Large intestine (tissue), 12 donors: ENCODE measurements at places on chromosomes 2 and 18.

GRCh38 chr18:51639541-51639940 lies 442.1 kb upstream of the MEX3C start:
- no peaks in the 10 kb centered on the region for H3K36me3 ChIP-seq
- H3K27me3 ChIP-seq: no peaks in the 10 kb centered on the region
- DNase-seq: no peak
- no peaks in the 10 kb centered on the region for H3K4me1 ChIP-seq

DNA sequence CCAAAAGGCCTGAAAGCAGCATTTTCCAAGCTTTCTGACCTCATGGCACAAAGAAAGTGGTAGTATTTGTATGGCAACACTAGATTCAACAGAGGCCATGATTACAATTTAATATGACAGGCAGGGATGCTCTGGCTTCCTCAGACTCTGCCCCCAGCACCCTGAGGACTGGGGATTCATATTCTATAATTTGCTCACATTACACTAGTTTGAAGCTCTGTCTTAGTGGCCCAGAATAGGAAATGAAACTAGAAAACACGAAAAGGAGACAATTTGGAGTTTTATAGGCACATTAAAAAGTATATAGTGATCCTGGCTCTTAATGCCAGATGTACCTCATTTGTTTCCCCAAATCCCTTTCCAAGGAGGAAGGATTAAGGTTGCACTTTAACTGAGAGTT lies 173.0 kb upstream of the STK17B start:
- H3K4me1 ChIP-seq: no peaks in the 10 kb centered on the region
- no peaks in the 10 kb centered on the region for H3K27me3 ChIP-seq
- no peaks in the 10 kb centered on the region for H3K36me3 ChIP-seq
- H3K27ac ChIP-seq: no peak overlapping the region
- DNase-seq: no peak

GRCh38 chr2:164803776-164804466 lies 37.7 kb downstream of the COBLL1 start:
- no peaks in the 10 kb centered on the region for H3K4me1 ChIP-seq
- H3K4me3 ChIP-seq: no peak overlapping the region

DNA sequence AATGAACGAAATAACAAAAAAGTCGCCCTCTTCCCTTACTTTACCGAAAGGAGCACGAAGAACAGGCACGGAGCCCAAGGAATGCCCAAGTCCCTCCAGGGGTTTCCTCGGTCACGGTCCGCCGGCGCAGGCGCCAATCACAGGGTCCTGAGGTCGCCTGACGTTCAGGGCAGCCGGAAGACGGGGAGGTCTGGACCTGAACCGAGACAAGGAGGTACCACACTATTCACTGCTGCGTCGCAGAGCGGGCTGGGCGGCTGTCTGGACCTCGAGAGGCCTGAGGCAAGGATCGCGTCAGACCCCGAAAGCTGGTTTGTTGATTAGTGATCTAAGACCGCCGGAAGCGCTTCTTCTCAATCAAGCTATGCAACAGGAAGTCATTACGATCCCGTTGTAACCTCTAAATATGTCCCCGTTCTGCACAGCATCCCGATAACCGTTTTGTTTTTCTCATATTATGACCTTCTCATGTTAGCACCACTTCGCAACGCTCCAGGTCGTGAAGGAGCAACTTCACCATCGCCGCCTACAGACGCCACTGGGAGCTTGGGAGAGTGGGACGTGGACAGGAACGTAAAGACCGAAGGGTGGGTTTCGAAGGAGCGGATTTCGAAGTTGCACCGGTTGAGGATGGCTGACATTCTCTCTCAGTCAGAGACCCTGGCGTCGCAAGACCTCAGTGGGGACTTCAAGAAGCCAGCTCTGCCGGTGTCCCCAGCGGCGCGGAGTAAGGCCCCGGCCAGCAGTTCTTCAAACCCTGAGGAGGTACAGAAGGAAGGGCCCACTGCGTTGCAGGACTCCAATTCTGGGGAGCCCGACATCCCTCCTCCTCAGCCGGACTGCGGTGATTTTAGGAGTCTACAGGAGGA lies at the start of the genes SLC4A1AP and SUPT7L:
TSS of gene SLC4A1AP (plus strand) at position 605 of the 869 bp plus-strand sequence. CDS start at position 631, 26 bp downstream.
TSS of gene SUPT7L (minus strand) at position 330 of the 869 bp plus-strand sequence. CDS start 1,422 bp downstream, outside the sequence.
- H3K4me1 ChIP-seq: peaks cover 7% of the 10 kb centered on the region
- peak; percentile 92 for DNase-seq
- H3K4me3 ChIP-seq: peak within 1 kb of the TSS; percentile 82
- peaks cover 23% of the 10 kb centered on the region for H3K36me3 ChIP-seq
- H3K27ac ChIP-seq: peak within 1 kb of the TSS; percentile 68

DNA sequence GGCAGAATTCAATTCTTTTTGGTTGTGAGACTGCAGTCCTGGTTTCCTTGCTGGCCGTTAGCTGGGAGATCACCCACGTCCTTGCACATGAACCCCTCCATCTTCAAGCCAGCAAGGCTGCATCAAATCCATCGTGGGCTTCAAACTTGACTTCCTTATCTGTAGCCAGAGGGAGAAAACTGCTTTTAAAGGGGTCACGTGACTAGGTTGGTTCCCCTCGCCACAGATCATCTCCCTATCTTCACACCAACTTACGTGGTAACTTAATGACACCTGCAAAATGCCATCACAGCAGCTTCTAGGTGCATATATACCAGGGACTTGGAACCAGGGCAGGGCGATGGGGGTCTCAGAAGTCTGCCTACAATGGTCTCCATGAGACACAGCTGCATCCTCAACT lies 169.5 kb downstream of the MTCL1 start:
- H3K27me3 ChIP-seq: no peaks in the 10 kb centered on the region
- DNase-seq: no peak
- no peak overlapping the region for H3K4me3 ChIP-seq
- no peaks in the 10 kb centered on the region for H3K36me3 ChIP-seq
- no peaks in the 10 kb centered on the region for H3K4me1 ChIP-seq

DNA sequence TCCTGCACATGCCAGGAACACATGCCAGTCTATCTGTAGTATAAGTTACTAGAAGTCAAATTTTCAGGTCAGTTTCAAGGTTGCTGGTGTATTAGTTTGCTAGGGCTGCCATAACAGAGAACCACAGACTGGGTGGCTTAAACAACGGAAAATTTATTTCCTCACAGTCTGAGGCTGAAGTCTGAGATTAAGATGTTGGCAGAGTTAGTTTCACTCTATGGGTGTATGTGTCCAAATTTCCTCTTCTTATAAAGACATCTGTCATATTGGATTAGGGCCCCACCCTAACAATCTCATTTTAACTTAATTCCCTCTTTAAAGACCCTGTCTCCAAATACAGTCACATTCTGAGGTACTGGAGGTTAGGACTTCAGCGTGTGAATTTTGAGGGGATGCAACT lies 26.5 kb downstream of the B3GNT7 start:
- H3K27me3 ChIP-seq: no peaks in the 10 kb centered on the region
- no peaks in the 10 kb centered on the region for H3K36me3 ChIP-seq
- no peak for DNase-seq
- H3K4me3 ChIP-seq: no peak overlapping the region
- H3K27ac ChIP-seq: no peak overlapping the region

- no peaks in the 10 kb centered on the region for H3K27me3 ChIP-seq
- DNase-seq: no peak
- no peaks in the 10 kb centered on the region for H3K4me1 ChIP-seq
- no peak overlapping the region for H3K4me3 ChIP-seq
Measured at GRCh38 chr2:60840880-60841279, 40.5 kb upstream of the REL start.

GRCh38 chr2:215218587-215219577 lies 80.5 kb upstream of the ABCA12 start:
- H3K27ac ChIP-seq: no peak overlapping the region
- no peaks in the 10 kb centered on the region for H3K27me3 ChIP-seq
- no peaks in the 10 kb centered on the region for H3K4me1 ChIP-seq
- H3K36me3 ChIP-seq: no peaks in the 10 kb centered on the region

- H3K27me3 ChIP-seq: no peaks in the 10 kb centered on the region
- H3K36me3 ChIP-seq: no peaks in the 10 kb centered on the region
- H3K4me3 ChIP-seq: no peak overlapping the region
- no peak for DNase-seq
- H3K4me1 ChIP-seq: peaks cover 12% of the 10 kb centered on the region
- no peak overlapping the region for H3K27ac ChIP-seq
Measured at GRCh38 chr2:239326831-239327535, 73.8 kb downstream of the HDAC4 start.

DNA sequence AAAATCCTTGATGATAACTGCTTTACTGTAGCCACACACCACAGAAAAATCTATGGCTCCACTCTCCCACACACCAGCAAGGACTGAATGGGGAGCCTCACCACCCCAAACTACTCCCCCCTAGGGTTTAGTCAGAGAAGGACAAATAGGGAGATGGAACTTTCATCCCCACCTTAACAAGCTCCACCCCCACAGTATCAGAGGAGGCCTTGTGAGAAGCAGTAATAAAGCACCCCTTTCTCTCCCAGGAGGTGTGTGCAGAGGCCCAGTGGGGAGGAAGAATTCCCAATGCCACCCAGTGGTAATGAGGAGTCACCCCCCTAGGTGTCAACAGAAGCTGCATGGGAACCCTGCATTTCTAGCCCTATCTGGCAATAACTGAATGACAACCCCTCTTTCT lies 224.9 kb downstream of the TNS1 start:
- H3K4me3 ChIP-seq: no peak overlapping the region
- DNase-seq: no peak
- no peaks in the 10 kb centered on the region for H3K4me1 ChIP-seq
- H3K27me3 ChIP-seq: no peaks in the 10 kb centered on the region
- H3K27ac ChIP-seq: no peak overlapping the region
- H3K36me3 ChIP-seq: no peaks in the 10 kb centered on the region
